Left cardiac atrium (tissue), 4 donors: ENCODE measurements at places on chromosomes 11 and 22.

- DNase-seq = peak; percentile 41
Observed at GRCh38 chr11:111694851-111695250, 71.3 kb downstream of the PPP2R1B start.

- no peak for DNase-seq
Observed at GRCh38 chr22:38566726-38567504, 3.1 kb downstream of the DMC1 start.

DNA sequence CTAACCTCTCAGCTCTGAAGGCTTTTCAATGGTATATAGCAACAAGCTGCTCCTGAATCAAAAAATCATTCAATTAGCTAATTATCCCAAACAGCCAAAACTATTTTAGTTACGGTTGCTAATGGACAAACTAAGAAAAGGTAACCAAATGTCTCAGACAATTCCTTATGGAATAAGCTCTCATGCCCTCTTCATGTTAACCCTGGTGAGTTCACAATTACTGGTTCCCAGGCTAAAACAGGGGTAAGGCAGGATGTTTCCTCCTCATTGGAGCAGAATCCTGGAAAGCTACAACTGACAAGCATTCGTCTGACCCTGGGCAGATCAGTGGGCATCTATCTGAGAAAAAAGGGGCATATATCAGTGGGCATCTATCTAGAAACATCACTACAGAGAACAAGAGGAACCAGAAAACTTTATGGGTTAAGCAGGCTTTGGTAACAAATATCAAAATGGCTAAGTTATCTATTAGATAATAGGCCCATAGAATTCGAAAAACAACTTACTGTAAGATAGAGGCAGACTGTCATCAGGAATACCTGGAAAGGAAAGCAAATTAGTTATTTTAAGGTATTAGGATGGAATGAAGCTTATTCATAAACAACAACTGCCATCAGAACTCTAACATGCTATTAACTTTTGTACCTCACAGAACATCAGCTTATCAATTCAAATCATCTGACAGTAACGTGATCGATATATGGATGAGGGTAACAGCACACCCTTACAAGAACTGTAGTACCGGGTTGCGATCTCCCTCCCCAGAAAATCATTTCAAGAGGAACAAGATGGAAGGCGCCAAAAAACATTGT, 14.8 kb upstream of the WDR74 start:
- DNase-seq = no peak

- DNase-seq = no peak
Observed at GRCh38 chr11:7490535-7490934, 5.2 kb downstream of the OLFML1 start.

GRCh38 chr22:34070051-34070450, 149.8 kb upstream of the LARGE1 start:
- DNase-seq = no peak

- no peak for DNase-seq
Observed at GRCh38 chr11:47087801-47088200, 88.9 kb downstream of the ARFGAP2 start.

DNA sequence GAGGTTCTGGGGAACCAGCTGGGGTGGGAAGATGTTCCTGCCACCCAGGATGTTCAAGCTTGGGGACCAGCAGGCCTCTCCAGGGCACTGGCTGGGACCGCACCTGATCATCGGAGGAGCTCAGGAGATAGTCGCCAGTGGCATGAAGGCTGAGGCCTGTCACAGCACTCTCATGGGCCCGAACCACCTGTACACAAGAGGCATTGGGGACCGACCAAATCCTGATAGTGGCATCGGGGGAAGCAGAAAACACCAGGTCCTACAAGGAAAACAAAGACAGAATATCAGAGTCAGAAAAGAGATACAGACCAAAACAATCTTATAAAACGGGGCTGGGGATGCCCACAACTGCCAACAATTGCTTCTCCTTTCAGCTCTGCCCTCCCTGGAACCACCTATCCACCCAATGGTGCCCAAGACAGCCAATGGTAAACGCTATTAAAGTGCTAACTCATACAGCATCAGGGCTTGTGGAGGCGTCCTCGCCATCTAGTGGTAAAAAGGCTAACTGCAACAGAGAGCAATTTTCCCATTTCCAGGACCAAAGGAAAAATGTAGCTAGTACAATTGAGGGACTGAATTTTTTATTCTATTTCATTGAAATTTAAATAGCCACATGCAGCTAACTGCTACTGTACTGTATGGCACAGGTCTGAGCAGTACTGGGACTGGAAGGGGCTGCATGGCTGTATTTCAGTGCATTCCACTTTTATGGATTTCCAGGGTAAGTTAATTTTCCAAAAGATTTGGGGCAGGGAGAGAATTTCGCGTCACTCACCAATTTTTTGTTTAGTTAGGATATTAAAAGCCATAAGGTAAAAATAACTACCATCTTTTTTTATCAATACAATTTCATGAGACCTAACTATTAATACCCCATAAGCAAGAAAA, 7.1 kb downstream of the PRPF19 start:
- DNase-seq = no peak

DNA sequence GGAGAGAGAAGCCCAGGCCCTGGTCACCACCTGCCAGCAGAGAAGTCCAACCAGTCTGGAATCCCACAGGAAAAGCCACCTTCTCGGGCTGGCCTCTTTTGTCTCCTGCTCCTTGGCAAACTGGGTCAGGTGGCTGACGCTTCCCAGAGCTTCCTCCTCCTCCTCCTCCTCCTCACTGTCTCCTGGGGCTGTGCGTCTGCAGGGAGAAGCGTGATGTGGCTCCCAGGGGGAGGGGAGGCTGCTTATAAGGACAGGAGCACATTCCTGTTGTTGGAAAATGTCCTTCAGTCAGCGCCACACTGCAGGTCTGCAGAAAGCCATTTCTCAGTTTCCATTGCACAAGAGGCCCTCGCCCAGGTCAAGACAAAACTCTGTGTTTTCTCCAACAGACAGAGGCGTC, 1316.5 kb downstream of the BRD1 start:
- DNase-seq = no peak

- DNase-seq = no peak
Observed at GRCh38 chr11:74603845-74604244, 11.5 kb downstream of the POLD3 start.

DNA sequence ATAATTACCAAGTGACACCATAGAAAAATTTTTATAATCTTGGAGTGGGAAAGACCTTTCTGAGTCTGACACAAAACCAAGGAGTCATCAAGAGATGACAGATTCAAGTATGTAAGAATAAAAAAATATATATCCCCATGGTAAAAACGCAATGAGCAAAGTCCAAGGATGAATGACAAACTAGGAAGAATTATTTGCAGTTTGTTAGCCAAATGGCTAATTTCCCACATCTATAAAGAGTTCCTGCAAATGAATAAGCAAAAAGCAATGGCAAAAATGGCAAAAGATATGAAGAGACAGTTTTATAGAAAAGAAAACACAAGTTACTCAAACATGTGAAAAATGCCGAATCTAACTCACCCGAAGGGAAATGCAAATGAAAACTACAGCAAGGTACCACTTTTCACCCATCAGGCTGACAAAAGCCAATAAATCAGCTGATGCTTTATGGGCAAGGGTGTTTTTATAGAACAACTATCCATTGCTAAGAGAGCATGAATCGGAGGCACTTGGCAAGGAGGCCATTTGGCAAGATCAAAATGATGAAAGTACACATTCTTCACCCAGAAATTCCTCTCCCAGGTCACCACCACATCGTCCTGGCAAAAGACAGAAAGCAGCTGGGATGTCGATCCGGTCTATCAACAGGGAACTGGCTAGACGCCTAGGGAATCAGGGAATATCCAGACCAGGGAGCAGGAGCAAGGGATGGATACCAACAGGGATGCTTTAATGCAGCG, 21.1 kb upstream of the KLHL35 start:
- DNase-seq = no peak

DNA sequence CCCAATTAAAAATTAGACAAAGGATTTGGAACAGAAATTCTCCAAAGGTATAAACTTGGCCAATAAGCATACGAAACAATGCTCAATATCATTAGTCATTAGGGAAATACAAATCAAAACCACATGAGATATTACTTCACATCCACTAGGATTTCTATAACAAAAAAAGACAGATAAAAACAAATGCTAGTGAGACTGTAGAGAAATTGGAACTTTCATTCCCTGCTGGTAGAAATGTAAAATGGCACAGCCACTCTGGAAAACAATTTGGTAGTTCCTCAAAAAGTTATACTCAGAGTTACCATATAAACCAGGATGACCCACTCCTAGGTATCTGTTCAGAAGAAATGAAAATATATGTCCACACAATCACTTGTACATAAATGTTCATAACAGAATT, 71.6 kb downstream of the RPL27A start:
- DNase-seq = no peak

- DNase-seq = no peak
Observed at GRCh38 chr22:40451210-40451609, 80.8 kb downstream of the SGSM3 start.

GRCh38 chr11:102476069-102476468, 23.5 kb upstream of the TMEM123 start:
- DNase-seq = no peak

GRCh38 chr11:113613619-113614018, 92.5 kb downstream of the TMPRSS5 start:
- DNase-seq = no peak

GRCh38 chr11:8352876-8353505, 89.3 kb upstream of the LMO1 start:
- no peak for DNase-seq

DNA sequence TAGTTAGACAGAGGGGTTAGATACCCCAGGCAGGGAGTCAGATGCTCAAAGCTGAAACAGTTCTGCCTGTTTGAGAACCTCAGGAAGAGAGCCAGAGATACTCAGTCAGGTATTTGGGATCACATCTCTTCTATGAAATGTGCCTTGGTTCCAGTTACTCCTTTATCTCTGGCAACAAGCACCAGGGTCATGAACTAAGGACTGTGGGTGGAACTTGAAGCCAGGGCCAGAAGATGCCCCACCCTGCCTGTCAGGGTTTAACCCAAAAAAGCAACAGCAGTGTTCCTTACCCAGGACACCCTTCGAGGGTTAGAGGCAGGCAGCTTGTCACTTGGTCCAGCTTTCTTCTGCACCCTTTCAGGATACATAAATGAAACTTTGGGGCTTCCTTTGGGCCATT, 15.0 kb upstream of the WT1 start:
- no peak for DNase-seq

GRCh38 chr22:36397131-36398093, 9.6 kb upstream of the MYH9 start:
- no peak for DNase-seq

DNA sequence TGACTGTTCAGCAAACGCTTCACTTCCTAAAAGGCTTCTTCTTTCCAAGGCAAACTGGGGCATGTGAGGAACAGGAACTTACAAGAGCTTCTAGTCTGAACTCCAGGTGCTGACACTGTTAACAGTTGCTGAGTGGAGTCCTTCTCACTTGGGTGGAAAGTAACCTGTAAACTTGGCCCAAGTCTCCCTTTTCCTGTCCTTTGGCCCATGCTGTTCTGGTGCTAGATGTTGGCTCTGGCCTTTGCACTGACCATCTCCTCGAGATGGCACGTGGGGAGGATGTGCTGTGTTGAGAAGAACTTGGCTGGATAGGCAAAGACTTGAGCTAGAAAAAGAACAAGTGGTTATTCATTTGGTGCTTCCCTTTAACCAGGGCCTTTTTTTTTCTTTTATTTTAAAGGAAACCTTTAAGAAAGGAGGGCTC, 53.6 kb downstream of the PTPRJ start:
- no peak for DNase-seq

- no peak for DNase-seq
Observed at GRCh38 chr11:93198215-93198845, 539 bp upstream of the SLC36A4 start.

DNA sequence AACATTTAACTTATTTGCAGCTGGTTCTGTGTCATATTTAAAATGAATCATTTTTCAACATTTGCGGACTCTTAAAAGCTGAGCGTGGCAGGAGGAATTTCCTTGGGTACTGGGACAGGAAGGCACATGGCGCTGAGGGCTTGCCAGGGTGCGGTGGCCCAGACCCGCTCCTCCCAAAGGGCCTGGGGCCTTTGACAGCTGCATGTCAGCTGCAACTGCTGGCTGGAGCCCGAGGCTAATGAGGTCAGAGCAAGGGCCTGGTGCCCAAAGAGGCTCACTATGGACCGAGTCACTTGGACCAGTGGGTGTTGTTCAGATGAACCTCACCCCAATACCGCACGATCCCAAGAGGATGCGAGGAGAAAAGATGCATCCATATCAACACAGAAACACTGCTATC, 326.9 kb downstream of the CTTN start:
- no peak for DNase-seq

GRCh38 chr11:125079151-125079877, 16.2 kb downstream of the SLC37A2 start:
- DNase-seq = no peak

DNA sequence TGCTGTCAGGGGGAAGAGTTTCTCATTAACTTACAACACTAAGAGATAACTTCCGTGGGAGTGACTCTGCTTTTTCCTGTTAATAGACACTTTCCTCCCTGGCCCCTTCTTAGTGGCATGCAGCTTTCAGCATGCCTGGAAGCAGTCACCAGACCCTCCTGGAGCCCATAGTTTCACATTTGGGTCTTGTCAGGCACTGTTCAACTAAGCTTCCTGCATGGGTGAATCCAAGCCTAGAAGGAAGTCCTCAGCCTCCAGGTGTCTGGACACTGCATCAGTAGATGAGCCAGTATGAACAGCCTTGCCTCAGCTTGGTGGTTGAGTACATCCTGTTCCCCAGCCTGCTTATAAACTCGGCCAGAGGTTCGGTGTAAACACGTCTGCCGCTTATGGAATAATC, 68.1 kb downstream of the PPP6R3 start:
- no peak for DNase-seq

DNA sequence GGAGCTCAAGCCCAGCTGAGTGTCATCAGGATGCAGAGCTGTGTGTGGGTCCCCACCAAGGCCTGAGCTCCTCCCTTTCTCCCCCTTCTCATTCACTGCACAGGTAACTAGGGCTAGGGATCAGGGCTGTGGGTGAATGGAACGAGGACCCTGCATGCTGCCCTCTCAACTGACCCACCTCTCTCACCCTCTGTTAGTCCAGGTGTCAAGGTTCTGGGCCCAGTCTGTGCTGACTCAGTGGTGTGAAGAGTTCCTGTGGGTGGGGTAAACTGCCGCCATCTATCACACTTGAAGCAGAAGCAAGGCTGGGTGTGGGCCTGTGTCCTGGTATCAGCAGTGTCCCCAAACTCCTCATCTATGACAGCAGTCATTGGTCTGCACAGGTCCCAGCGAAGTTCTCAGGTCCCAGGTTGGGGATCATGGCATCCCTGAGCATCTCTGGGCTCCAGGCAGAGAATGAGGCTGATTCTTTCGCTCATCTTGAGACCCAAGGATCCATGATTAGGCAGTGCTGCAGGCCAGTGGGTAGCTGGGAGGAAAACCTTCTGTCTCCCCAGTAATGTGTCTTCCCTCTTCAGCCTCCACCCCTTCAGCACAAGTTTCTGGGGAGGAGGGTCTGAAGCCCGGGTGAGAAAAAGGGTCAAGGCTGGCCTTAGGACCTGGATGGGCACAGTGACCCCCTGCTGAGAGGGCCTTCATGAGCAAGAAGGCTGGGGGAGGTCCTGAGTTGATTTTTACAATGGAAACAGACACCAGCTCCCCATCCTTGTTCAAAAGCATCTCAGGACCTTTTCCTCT, 109.8 kb downstream of the ZNF280B start:
- DNase-seq = no peak

- DNase-seq = no peak
Observed at GRCh38 chr11:110787680-110788079, 75.4 kb upstream of the ARHGAP20 start.

- DNase-seq = no peak
Observed at GRCh38 chr11:112519751-112520150, 259.1 kb upstream of the PLET1 start.
